Thymus (tissue), 14 donors: ENCODE measurements at places on chromosomes 12 and 14. TPM values are rescaled to one million over a fixed set of nuclear protein-coding genes. Genes with fewer than 3 reads are reported as not detected.

METTL1 gene
- total RNA-seq, result 10.6 TPM

C12orf42 gene
- total RNA-seq, result 1.6 TPM

TAS2R8 gene
- total RNA-seq, result not detected

FOXG1 gene
- total RNA-seq, result 1.9 TPM

SPIC gene
- total RNA-seq, result 7.0 TPM

CMA1 gene
- 0.28 TPM for total RNA-seq

SPTLC2 gene
- 13.5 TPM for total RNA-seq

TESPA1 gene
- 66.9 TPM for total RNA-seq

TBX5 gene
- total RNA-seq, result not detected

RBP5 gene
- 19.4 TPM for total RNA-seq

PLEKHG7 gene
- total RNA-seq, result 0.14 TPM

FAM186B gene
- total RNA-seq, result 0.09 TPM

GUCY2C gene
- total RNA-seq, result under 0.01 TPM

NFE2 gene
- 4.7 TPM for total RNA-seq

STAC3 gene
- total RNA-seq, result 2.1 TPM

AMDHD1 gene
- total RNA-seq, result 0.52 TPM

CEBPE gene
- 2.5 TPM for total RNA-seq

PTPRO gene
- total RNA-seq, result 3.9 TPM

CCDC184 gene
- 0.05 TPM for total RNA-seq

NINJ2 gene
- total RNA-seq, result 11.8 TPM

WBP11 gene
- 9.2 TPM for total RNA-seq

VDR gene
- 1.5 TPM for total RNA-seq

CMKLR1 gene
- total RNA-seq, result 4.4 TPM

SUOX gene
- 9.4 TPM for total RNA-seq

PPP1R36 gene
- 0.61 TPM for total RNA-seq

PROX2 gene
- 0.14 TPM for total RNA-seq

SLC6A15 gene
- 0.09 TPM for total RNA-seq

RHOJ gene
- total RNA-seq, result 1.0 TPM

KNTC1 gene
- total RNA-seq, result 40.8 TPM

EPS8 gene
- 3.7 TPM for total RNA-seq

KRT7 gene
- 2.8 TPM for total RNA-seq

HSPA2 gene
- 3.0 TPM for total RNA-seq

ARID4A gene
- total RNA-seq, result 13.7 TPM

RPAP3 gene
- 30.5 TPM for total RNA-seq

CLEC2A gene
- not detected for total RNA-seq

MYH6 gene
- 0.05 TPM for total RNA-seq

LYZ gene
- total RNA-seq, result 311 TPM

APPL2 gene
- 20.9 TPM for total RNA-seq

FAIM2 gene
- 0.24 TPM for total RNA-seq

RAD9B gene
- total RNA-seq, result 1.0 TPM

IFNG-AS1 gene
- total RNA-seq, result 1.3 TPM

SERPINA10 gene
- total RNA-seq, result 0.05 TPM

ARHGAP9 gene
- 71.1 TPM for total RNA-seq

PRR4 gene
- 1.5 TPM for total RNA-seq

PPP4R4 gene
- total RNA-seq, result 0.24 TPM

RERG gene
- 1.4 TPM for total RNA-seq

RD3L gene
- total RNA-seq, result not detected

CLEC12A gene
- 2.9 TPM for total RNA-seq

CCDC177 gene
- 0.05 TPM for total RNA-seq

KITLG gene
- 7.5 TPM for total RNA-seq

CLEC4C gene
- 1.4 TPM for total RNA-seq

NDRG2 gene
- 19.8 TPM for total RNA-seq

ATL1 gene
- 1.5 TPM for total RNA-seq
